ENCODE measurements at places on chromosomes 1 and 21. TPM values are rescaled to one million over a fixed set of nuclear protein-coding genes. Genes with fewer than 3 reads are reported as not detected.

The S100A6 gene
- 681 TPM for total RNA-seq

The FAM3B gene
- total RNA-seq = not detected

DNA sequence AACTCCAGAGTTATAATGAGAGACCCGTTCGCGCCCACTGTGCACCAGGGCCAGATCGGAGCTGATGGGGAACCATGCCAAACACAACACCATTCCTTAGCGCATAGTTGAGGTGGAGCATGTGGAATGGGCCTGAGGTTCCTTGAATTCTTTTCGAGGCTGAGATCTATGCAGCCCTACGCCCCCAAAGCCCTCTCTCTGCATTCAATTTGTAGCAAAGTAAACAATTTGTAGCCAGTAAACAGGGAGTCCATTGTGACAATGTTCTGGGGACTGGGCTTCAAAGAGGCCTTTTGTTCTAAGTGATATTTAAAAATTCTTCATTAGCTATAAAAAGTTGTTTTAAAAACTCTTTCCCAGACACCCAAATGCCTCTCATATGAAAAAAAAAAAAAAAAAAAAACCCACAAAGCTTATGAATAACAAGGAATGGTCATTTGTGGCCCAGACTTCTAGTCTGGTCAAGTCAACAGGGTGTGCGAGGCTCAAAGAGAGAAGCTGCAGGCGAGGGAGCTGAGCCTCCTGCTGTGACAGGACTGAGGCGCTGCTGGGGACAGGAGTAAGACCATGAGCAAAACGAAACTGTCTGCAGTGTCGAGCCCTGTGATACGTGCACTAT is 30.6 kb upstream of the KCNE2 start:
- peak; percentile 4 for DNase-seq

DNA sequence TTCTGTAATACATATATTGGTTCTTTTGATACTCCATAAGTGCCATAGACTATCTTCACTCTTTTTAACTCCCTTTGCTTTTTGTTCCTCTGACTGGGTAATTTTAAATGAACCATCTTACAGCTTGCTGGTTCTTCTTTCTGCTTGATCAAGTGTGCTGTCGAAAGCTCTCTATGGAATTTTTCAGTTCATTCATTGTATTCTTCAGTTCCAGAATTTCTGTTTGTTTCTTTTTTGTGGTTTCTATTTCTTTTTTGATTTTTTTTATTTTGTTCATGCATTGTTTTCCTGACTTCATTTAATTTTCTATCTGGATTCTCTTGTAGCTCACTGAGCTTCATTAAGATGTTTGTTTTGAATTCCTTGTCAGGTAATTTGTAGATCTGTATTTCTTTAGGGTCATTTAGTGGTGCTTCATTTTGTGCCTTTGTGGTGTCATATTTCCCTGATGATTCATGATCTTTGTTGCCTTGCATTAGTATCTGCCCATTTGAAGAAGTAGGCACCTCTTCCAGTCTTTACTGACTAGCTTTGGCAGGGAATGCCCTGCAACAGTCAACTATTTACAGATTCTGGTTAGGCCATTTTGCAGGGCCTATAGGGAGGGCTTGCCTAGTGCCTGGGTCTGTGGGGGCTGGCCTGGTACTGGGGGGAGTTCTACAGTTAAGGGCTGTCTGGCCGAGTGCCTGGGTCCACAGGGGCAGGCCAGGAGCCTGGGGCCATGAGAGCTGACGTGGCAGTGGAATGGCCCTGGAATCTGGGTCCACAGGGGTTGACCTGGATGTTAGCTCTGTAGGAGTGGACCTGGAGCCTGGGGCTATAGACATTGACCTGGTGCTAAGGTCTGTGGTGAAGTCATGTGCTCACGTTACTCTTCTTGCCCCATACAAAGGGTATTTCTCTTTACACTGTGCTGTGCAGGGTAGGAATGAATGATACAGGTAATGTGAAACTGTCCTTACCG is 89.7 kb downstream of the MAGI3 start:
- DNase-seq = no peak

DNA sequence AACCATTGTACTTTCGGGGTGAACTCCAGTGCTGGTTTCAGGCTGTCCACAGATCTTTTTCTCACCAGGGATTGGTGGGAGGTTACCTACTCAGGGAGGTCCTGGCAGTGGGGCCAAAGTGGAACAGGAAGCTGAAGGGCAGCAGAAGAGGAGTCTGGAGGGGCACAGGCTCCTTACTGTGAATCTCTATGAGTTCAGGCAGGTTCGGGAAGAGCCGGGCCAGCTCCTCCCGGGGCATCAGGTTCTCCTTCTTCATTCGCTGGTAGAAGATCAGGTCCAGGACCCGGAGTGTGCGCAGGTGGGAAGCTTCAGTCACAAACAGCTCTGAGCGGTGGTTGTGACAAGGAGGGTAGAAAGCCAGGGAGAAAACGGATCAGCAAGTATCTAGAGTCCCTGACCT is 26.7 kb downstream of the LRRC71 start:
- DNase-seq = no peak

DNA sequence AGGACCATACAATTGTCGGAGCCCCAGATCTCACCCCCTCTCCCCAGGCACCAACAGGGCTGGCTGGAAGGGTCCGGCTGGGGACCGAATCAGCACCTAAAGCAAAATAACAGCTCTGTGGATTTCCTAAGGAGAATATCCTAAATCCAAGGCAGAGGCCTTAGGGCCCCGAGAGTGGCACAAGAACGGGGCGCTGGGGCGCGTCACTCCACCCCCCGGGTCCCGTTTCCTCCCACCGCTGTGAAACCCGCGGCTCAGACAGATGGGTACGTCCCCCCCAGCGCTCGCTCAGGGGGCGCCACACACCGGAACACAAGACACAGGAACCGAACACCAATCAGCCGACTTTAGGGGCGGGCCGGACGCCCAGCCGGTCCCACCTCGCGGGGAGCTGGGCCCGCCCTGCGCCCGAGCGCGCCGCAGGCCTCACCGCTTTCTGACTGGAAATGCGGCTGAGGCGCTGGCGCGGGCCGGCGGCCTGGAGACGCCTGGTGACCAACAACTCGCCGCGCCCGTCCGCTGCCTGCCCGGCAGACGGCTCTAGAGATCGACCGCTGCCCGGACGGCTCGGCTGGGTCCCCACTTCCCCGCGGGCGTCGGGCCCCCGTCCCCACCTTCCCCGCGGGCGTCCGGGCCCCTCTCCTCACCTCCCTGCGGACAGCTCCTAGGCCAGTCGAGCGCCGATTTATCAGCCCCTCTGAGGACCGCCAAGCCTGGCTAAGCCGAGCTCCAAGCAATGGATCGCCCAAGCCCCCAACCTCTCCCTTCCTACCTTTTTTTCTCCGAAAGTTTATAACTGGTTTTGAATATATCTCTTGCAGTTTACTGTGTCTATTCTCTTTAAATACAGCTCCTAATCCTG is at the start of gene HFM1:
TSS of gene HFM1 (minus strand) at position 687 of the 862 bp plus-strand sequence. CDS start 3,755 bp downstream, outside the sequence.
- DNase-seq = peak; percentile 60

DNA sequence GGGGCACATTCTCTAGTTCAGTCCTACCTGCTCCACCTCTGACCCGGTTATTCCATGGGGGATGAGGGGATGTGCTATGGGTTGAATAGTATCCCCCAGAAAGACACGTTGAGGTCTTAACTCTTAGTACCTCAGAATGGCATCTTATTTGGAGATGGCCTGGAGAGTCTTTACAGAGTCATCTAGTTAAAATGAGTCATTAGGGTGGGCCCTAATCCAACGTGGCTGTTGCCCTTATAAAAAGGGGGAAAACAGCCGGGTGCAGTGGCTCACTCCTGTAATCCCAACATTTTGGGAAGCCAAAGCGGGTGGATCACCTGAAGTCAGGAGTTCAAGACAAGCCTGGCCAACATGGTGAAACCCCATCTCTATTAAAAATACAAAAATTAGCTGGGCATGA is 5.7 kb downstream of the TMPRSS3 start:
- DNase-seq = no peak
